CD4-positive, alpha-beta T cell treated with Interleukin-2 at 100 ng/mL for 4 hours (primary cell): ENCODE measurements at places on chromosomes 11 and 22.
A peak's percentile ranks its signal among the peaks of the same experiment; 100 is the strongest.

GRCh38 chr11:76560219-76560618 is 110.3 kb downstream of the LRRC32 start:
- peak; percentile 57 for DNase-seq

DNA sequence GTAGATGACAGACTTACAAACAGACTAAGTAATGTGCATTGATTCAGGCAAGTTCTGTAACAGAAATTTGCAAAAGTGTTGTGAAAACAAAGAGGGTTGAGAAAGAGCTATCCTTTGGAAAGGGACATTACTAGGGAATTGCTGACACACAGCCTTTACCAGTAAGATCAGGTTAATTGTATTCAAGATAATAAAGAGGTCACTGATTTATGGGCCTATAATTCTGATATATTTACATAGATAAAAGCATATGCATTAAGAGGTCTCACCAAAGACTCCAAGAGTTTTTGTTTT is 138.7 kb downstream of the MAML2 start:
- DNase-seq = no peak

DNA sequence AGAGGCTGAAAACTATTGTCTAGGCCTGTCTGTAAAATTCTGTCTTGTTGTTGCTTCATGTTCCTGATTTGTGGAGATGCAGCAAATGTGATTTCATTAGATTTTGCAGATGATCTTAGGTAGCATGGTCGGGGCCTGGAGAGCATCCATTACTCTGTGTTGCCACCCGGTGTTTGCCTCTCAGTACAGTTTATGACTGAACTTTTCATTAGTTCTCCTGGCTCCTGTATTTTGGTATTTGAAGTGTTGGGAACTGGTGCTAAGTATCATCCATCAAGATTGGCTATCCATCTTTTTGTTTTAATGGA is 7.7 kb downstream of the YWHAH start:
- DNase-seq = no peak

DNA sequence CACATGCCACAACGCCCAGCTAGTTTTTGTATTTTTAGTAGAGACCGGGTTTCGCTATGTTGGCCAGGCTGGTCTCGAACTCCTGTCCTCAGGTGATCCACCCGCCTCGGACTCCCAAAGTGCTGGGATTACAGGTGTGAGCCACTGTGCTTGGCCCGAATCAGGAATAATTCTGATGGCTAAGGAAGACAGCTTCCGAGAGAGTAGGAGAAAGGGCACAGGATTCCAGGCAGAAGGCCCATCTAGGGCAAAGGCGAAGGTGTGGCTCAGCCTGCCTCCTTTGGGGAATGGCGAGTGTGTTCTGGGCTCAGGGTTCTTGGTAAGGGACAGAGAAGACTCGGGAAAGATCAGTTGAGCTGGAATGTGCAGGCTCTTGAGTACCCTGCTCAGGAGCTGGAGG is 1.6 kb upstream of the SYCE3 start:
- DNase-seq = no peak

DNA sequence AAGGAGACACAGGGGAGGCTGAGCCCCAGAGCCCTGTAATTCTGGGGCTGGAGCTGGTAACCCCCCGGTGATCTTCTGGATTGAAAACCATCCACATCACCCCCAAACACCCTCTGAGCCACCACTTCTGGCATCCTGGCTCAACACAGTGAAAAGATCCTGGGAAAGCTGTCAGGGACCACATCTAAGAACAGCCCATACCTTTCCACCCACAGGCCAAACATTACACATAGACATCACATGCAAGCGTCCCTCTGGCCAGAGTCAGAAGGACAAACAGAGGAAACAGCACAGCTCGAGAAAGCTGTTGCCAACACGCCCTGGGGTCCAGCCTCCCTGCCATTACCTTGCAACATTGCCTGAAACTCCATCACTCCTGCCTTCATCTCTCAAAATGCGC is 469.5 kb downstream of the SOX6 start:
- DNase-seq = no peak

GRCh38 chr22:28936200-28936599 is 52.8 kb downstream of the ZNRF3 start:
- no peak for DNase-seq

DNA sequence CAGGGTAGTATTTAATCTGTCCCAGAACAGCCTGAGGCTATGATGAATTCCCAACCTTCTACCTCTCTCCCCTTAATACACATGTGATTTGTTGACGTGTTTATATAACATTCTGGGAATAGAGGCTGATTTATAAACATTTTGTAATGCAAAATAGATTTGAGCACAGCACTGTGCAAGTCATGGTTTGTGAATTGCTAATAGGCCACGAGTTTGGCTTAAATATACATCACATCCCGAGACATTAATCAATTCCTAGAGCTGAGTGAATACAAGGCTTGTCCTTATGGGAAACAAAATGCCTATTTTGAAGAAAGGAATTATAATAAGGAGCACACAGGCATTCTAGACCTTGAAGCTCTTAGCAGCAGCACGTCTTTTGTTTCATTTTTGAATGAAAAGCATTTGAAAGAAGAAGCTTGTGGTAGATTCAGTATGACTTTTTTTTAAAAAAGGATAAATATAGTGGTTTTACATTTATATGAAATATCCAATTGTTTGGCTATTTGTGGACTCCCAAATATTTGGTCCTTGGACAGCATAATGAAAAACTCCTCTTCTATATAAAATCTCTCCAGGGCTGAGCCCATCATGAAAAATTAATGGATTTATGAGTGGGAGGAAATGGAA is 116.4 kb downstream of the SLC17A6 start:
- no peak for DNase-seq

DNA sequence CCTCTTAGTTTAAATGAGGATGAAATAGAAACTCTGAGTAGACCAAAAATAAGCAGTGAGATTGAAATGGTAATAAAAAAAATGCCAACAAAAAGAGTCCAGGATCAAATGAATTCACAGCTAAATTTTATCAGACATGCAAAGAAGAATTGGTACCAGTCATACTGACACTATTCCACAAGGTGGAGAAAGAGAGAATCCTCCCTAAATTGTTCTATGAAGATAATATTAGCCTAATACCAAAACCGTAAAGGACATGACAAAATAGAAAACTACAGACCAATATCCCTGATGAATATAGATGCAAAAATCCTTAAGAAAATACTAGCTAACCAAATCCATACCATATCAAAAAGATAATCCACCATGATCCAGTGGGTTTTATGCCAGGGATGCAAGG is 169.8 kb upstream of the CHORDC1 start:
- no peak for DNase-seq

DNA sequence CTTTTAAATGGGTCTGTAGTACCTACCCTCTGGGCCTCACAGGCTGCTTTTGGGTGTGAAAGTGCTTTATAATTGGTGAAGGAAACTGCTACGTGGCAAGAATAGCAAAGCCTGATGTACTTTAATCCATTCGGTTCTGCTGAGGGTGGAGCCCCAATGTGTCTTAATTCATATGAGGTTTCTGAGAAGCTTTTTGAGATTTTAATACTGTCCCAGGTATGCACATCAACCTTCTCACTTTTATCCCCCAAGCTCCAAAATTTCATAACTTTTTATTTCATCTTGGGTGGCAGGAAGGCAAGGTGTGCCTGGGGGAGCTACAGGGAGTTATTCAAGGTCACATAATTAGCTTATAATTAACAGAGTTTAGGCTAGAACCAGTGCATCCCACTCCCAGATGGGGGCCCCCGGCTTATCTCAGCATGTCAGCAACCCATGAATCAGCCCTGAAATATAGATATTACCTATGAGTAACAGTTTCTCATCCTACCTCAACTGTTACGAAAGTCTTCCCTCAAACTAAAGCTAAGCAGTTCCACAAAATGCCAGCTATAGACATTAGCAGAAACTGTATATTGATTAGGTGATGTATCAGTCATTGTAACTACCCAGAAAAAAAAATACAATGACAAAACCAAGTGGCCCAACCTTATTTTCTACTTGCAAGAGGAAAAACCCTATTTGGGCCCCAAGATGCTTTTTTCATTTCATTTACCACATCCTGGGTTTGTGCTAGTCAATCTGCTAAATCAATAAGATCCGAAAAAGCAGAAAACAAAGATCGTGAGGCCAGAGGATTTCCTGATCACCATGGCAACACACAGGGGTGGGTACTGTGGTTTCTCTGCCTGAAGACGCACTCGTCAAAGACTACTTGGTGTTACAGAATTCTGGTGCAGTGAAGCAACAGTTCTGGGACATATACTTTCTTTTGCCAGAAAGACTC is 26.7 kb downstream of the CD44 start:
- peak; percentile 96 for DNase-seq

GRCh38 chr11:85517272-85517671 is 109.9 kb downstream of the DLG2 start:
- DNase-seq = no peak
